ENCODE measurements at places on chromosomes 12 and 14.

GRCh38 chr12:49960474-49961110 lies 1.1 kb upstream of the AQP5 start:
- H3K27ac ChIP-seq, result no peak overlapping the region
- peak overlapping the region; percentile 32 for H3K4me3 ChIP-seq
- DNase-seq, result no peak
- H3K4me1 ChIP-seq, result peaks cover 5% of the 10 kb centered on the region
- no peaks in the 10 kb centered on the region for H3K36me3 ChIP-seq
- H3K27me3 ChIP-seq, result peaks cover 76% of the 10 kb centered on the region

- no peak for DNase-seq
- H3K4me1 ChIP-seq, result no peaks in the 10 kb centered on the region
- H3K36me3 ChIP-seq, result no peaks in the 10 kb centered on the region
Measured at GRCh38 chr12:20585913-20586312, 109.2 kb upstream of the SLCO1C1 start.

DNA sequence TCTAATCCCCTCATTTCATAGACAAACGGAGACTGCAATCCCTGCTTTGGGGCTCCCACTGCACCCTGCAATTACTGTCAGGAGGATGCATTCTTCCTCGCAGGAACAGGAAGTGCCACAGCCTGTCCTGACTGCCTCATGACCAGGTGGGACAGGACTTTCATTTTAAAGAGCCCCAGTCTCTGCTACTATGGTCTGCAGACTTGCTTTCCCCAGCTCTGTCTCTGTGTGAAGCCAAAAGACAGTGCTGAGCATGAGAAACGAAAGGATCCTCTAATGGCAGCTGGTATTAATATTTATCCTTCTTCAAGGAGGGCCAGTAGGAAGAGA lies 60.0 kb upstream of the PNMA1 start:
- no peak overlapping the region for H3K27ac ChIP-seq
- no peak for DNase-seq
- peaks cover 84% of the 10 kb centered on the region for H3K4me1 ChIP-seq
- H3K36me3 ChIP-seq, result peaks cover 11% of the 10 kb centered on the region

DNA sequence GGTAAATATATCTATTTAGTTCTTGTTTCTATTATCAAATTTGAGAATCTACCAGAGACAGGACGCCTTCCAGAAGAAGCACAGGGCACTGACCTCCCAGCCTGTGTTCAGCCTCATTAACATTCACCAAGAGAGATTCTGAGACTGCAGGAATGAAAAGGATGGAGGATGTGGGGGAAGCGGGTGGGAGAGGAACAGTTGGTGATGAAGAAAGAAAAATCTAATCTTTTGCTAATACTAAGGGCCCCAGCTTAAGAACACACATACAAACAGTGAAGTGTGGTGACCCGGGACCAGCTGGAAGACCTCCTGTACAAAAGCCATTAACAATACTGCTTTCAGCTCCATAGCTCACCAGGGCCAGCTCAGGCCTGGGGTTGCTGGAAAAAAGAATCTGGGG lies 160.5 kb downstream of the NUAK1 start:
- H3K4me1 ChIP-seq, result no peaks in the 10 kb centered on the region
- H3K4me3 ChIP-seq, result no peak overlapping the region
- no peak for DNase-seq

DNA sequence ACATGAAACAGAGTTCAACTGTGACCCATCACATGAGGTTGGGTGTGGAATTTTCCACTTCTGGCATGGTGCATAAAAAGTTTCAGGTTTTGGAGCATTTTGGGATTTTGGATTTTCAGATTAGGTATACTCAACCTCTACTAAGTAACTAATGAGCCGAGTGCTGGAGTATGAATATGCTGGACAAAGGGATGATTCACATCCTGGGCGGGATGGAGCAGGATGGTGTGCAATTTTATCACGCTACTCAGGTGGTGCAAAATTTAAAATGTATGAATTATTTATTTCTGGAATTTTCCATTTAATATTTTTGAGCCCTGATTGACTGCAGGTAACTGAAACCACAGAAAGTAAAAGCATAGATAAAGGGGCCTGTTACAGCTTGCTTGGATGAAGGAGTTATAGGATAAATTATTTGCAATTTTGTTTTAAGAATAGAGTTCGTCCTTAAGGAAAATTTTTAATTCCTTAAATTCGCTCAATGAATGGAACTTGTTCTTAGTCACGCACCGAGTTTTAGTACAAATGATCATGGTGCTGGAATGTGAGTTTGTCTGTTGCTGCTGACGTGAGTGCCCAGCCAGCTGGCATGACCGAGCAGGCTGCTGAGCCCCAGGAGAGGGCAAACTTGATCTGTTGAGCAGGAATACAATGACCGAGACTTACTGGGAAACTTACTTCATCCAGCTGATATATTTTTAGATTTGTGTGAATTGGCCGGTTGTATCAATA lies 176.3 kb downstream of the ESR2 start:
- no peak overlapping the region for H3K27ac ChIP-seq
- no peak overlapping the region for H3K4me3 ChIP-seq
- no peak for DNase-seq
- H3K4me1 ChIP-seq, result no peaks in the 10 kb centered on the region
- no peaks in the 10 kb centered on the region for H3K27me3 ChIP-seq

GRCh38 chr12:64800640-64801039 lies 23.8 kb upstream of the TBC1D30 start:
- no peak overlapping the region for H3K27ac ChIP-seq
- DNase-seq, result no peak
- peaks cover 33% of the 10 kb centered on the region for H3K27me3 ChIP-seq
- no peak overlapping the region for H3K4me3 ChIP-seq
- no peaks in the 10 kb centered on the region for H3K36me3 ChIP-seq

- DNase-seq, result no peak
- H3K36me3 ChIP-seq, result no peaks in the 10 kb centered on the region
- H3K27me3 ChIP-seq, result no peaks in the 10 kb centered on the region
- no peak overlapping the region for H3K27ac ChIP-seq
Measured at GRCh38 chr14:41062826-41063225, 543.9 kb upstream of the LRFN5 start.

GRCh38 chr12:16506394-16506793 lies 99.6 kb downstream of the LMO3 start:
- no peaks in the 10 kb centered on the region for H3K4me1 ChIP-seq
- no peak for DNase-seq
- H3K27me3 ChIP-seq, result no peaks in the 10 kb centered on the region

- peak overlapping the region; percentile 74 for H3K27ac ChIP-seq
- H3K4me1 ChIP-seq, result peaks cover 38% of the 10 kb centered on the region
- H3K36me3 ChIP-seq, result peaks cover 2% of the 10 kb centered on the region
- DNase-seq, result no peak
Measured at GRCh38 chr12:51950682-51951198, 759 bp upstream of the ACVR1B start.

- peak within 1 kb of the TSS; percentile 92 for H3K4me3 ChIP-seq
- H3K36me3 ChIP-seq, result peaks cover 9% of the 10 kb centered on the region
- peaks cover 18% of the 10 kb centered on the region for H3K4me1 ChIP-seq
- peak; percentile 94 for DNase-seq
- H3K27me3 ChIP-seq, result peaks cover 11% of the 10 kb centered on the region
Measured at GRCh38 chr14:96796851-96797581, at the start of gene VRK1. TSS of gene VRK1 (plus strand) at chr14:96797382. CDS start at chr14:96833472, 36,090 bp downstream.

DNA sequence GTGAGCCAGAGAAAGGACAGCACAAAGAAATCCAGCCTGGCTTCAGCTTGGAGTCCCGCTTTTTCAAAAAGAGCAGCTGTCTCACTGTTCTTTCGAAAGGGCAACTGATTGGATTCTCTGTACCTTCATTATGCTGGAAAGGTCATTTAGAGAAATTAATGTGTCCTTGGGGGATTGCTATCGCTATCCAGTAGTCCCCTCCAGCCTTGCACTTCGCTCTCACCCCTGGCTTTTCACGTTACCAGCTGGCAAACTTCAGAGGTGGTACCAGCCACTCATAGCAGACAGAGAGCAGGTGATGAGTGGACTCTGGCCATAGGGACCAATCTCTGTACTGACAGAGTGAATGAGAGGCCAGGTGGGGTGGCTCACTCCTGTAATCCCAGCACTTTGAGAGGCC lies 11.8 kb upstream of the NUAK1 start:
- no peak overlapping the region for H3K4me3 ChIP-seq
- no peaks in the 10 kb centered on the region for H3K4me1 ChIP-seq
- DNase-seq, result no peak
- no peak overlapping the region for H3K27ac ChIP-seq

Measured in activated naive CD8-positive, alpha-beta T cell treated with anti-CD3 and anti-CD28 coated beads, Interleukin-2, amount 50 U/mL, for 24 hours (primary cell).